Hippocampal formation (tissue), 2 donors: ENCODE measurements at places on chromosomes 12 and 14.

DNA sequence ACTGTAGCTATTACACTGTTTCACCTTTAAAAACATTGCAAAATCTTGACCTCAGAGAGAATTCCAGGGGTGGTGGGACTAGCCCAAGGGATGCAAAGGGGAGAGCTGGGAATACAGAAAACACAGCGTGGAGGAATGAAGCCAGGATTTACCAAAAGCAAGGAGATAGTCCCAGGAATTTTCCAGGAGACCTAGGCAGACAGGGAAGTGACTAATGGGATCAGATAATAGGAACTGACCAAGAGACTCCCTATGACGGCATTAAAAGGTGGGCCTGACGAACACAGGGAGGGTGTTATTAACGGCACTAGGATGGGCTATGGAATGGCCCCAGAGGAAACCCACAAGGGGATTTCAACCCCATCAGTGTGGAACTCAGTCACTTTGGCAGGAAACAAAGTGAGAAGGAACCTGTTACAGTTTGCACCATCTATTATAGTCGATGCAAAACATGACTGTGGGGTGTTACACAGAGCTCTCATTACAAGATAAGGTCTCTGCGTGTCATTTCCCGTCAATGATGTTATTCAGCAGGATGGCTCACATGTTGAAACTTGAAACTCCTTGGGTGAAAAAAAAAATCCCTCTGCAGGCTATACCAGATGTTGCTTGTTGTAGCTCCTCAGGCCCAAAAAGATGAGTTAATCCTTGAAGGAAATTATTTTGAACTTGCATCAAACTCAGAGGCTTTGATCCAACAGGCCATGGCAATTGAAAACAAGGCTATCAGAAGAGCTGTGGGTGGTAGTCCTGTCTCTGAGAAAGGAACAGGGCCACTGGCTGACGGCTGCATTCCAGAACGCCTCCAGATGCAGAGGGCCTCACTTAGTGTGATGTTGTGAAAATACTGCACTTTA, 58.7 kb downstream of the DRAM1 start:
- no peak for DNase-seq

- no peak for DNase-seq
Observed at GRCh38 chr12:122327494-122328385, 61.4 kb upstream of the VPS33A start.

DNA sequence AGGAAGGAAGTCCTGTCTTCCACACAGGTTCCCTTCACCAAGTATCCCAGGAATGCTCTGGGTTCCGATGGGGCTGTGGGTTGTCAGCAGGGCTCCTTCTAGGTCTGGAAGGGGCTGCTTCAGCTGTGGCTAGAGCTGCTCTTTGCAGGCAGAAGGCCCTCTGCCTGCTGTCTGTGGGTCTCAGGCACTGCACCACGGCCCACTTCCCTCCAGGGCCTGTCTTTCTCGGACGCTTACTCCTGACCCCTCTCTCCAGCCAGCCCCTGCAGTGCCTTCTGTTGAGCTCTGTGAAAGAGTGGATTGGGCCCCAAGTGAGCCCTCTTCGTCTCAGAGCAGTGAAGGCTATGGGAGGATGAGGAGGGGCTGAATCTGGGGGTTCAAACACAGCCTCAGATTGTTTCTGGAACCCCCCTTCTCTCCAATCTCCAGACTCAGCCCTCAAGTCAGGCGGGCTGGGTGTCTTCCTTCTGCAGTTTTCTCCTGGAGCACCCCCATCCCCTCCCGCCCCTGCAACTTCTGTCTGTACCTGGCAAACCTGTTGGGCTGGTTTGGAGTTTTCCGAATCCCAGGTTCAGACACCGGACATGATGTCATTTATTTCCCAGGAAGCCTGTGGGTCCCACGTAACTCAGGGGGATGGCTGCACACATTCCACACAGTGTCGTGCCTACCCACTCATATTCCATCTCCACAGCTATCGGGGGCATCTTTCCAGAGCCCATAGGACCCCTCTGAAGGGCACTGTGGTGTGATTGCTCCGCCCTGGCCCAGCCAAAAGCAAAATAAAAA, 24.9 kb upstream of the SPPL3 start:
- no peak for DNase-seq

GRCh38 chr12:106049105-106049504, 89.6 kb downstream of the NUAK1 start:
- DNase-seq = peak; percentile 83

DNA sequence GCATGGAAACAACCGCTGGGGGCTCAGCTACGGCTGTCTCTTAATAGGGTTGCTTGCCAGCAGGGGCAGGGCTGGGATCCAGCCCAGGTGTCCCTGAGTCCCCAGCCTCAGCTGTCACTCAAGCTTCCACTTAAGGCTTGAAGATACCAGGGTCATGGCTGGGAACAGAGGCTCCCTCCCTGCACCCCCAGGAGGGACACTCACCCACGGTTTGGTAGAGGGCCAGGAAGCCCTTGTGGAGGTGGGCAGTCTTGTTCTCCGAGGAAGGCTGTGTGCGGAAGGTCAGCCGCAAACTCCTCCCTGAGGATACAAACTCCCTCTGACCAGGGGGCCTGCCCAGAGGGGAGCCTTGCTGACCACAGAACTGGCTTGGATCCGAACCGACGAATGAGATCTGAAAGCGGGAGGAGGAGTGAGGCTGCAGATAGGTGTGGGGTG, 7.3 kb downstream of the C1RL start:
- no peak for DNase-seq

DNA sequence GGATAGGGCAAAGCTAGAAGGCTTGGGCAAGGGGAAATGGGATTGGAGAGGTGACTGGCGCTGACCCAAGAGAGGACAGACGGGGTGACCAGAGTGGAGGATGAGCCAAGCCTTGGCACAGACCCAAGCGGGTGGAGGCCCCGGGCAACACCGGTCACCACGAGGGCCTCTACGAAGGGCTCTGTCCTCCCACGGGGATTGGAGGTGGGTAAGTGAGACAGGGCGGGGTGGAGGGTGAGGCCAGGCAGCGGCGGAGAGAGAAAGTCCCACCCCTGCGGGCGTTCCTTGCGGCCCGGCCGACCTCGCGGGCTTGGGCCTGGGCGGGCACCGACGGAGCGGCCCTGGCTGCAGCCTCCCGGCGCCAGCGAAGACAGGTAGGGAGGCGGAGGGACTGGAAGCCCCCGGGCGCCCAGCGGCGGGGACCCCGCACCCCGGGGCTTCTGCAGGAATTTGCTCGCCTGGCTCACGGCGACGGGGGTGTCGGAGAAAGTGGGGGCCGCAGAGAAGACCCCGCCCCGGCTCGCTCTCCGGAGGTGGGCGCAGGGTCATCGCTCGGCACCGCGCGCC, at the start of gene PAPLN:
Gene PAPLN, plus strand, starts transcription at position 288 of the 567 bp plus-strand sequence. CDS start 2,273 bp downstream, outside the sequence.
- no peak for DNase-seq

- no peak for DNase-seq
Observed at GRCh38 chr12:103909811-103910210, 20.4 kb upstream of the HSP90B1 start.

GRCh38 chr14:23009483-23009938, 432 bp downstream of the C14orf93 start:
- no peak for DNase-seq

GRCh38 chr14:22791301-22791700, 23.9 kb downstream of the SLC7A7 start:
- DNase-seq = no peak

GRCh38 chr12:459430-460258, at the start of gene B4GALNT3:
TSS of gene B4GALNT3 (plus strand) at chr12:459939. CDS start at chr12:460377, 438 bp downstream.
- no peak for DNase-seq

DNA sequence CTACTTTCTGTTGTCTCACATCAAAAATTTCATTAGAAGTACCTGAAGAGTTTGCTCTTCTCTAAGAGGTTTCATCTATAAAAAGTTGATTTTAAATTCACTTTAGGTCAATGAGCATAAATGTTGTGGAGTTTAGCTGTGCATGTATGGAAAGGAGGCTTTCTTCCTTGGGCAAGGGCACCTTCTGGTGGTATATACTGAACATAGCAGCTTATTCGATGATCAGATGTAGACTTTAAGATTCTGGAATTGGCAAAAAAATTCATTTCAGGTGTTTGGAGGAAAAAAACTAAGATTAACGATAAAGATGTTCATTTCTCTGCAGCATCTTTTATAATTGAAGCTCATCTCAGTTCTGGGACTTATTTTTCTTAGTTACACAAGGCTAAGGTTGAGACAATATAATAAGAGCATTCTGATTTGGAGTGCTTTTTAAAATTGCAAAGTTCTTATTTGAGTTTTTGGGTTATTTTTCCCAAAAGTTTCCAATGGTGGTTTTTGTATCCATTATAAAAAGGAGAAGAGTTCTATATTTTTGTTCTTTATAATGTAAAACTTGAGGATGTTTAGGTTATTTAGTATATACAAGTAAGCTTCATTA, 46.8 kb downstream of the TMEM117 start:
- DNase-seq = peak; percentile 8
